Mesenteric fat pad (tissue), 1 donor: ENCODE measurements at places on chromosomes 1 and 21. TPM values are rescaled to one million over a fixed set of nuclear protein-coding genes. Genes with fewer than 3 reads are reported as not detected.

Gene TMEM52
- 1.5 TPM for total RNA-seq

Gene CD84
- total RNA-seq: 17.1 TPM

Gene RAB42
- total RNA-seq: 10.2 TPM

Gene F5
- total RNA-seq: 3.8 TPM

Gene CA6
- total RNA-seq: not detected

Gene TRIM46
- 0.22 TPM for total RNA-seq

- DNase-seq: no peak
Observed at GRCh38 chr1:172229942-172230341, 190.5 kb upstream of the C1orf105 start.

DNA sequence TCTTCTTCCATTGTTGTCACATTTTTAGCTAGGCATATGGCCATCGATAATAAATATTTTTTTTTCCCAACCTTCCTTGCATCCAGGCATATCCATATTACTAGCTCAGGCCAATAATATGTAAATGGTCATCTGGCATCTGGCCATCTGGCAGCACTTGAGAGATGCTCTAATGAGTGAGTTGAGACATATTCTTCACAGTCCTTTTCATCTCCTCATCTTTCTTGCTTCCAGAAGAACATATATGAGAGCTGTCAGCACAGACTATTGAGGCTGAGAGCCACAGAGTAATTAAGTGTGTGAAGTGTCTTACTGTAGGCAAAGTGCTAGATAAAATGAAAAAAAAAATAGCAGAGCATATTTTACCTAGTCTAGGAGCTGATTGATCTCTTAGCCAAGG lies 628.4 kb upstream of the TMPRSS15 start:
- DNase-seq: no peak

- no peak for DNase-seq
Observed at GRCh38 chr1:239951511-239952140, 140.1 kb upstream of the FMN2 start.

- DNase-seq: no peak
Observed at GRCh38 chr1:28354121-28354520, 15.4 kb upstream of the PHACTR4 start.

- no peak for DNase-seq
Observed at GRCh38 chr1:185483664-185484450, 166.8 kb upstream of the IVNS1ABP start.

- DNase-seq: no peak
Observed at GRCh38 chr1:211610779-211611556, 32.0 kb upstream of the SLC30A1 start.

GRCh38 chr21:38438462-38438893 lies 59.8 kb downstream of the ERG start:
- no peak for DNase-seq
